Gastrocnemius medialis (tissue), 4 donors: ENCODE measurements at places on chromosomes 16 and 17. TPM values are rescaled to one million over a fixed set of nuclear protein-coding genes. Genes with fewer than 3 reads are reported as not detected.

The CFAP97D1 gene
- total RNA-seq: not detected

The SPNS3 gene
- total RNA-seq: not detected

The MRPL38 gene
- total RNA-seq: 86.7 TPM

The HSD11B2 gene
- not detected for total RNA-seq

- H3K27me3 ChIP-seq: no peaks in the 10 kb centered on the region
- no peak overlapping the region for H3K4me3 ChIP-seq
- H3K27ac ChIP-seq: no peak overlapping the region
- H3K36me3 ChIP-seq: no peaks in the 10 kb centered on the region
Observed at GRCh38 chr16:72829846-72830775, 217.8 kb downstream of the ZFHX3 start.

DNA sequence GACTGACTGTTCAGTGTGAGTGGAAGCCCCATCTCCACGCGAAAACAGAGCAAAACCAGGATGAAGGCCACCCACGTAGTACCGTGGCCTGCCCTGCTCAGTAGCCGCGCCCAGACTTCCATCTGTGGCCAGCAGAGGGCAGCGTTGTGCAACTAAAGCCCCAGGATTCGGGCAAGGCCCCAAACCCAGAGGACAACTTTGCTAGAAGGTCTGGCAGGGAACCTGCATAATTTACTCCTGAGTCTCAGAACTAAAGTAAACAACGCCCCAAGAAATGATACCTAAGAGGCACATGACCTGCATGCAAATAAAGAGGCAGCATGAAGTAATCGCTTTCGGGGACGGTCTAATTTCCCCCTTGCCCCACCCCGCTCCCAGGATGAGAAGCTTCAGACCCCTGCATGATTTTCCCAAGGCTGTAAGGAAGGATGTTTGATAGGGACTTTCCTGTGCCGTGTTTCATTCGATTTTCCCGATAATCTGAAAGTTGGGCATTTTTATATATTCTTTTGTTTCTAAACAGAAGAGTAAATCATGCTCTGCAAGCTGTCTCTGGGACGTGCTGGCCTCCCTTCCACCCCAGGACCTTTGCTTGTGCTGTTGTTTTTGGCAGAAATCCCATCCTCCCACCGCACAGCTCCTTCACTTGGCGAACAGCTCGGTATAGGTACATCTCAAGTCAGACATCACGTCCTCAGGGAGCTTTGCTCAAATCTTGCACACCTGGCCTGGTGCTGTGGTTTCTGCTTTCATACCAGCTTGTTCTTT is 18.6 kb downstream of the HSBP1 start:
- H3K4me1 ChIP-seq: no peaks in the 10 kb centered on the region
- no peaks in the 10 kb centered on the region for H3K27me3 ChIP-seq
- DNase-seq: peak; percentile 86

GRCh38 chr17:35011671-35012216 is 31.4 kb downstream of the LIG3 start:
- no peaks in the 10 kb centered on the region for H3K27me3 ChIP-seq
- peaks cover 39% of the 10 kb centered on the region for H3K36me3 ChIP-seq
- H3K27ac ChIP-seq: peak overlapping the region; percentile 42
- no peak overlapping the region for H3K4me3 ChIP-seq

DNA sequence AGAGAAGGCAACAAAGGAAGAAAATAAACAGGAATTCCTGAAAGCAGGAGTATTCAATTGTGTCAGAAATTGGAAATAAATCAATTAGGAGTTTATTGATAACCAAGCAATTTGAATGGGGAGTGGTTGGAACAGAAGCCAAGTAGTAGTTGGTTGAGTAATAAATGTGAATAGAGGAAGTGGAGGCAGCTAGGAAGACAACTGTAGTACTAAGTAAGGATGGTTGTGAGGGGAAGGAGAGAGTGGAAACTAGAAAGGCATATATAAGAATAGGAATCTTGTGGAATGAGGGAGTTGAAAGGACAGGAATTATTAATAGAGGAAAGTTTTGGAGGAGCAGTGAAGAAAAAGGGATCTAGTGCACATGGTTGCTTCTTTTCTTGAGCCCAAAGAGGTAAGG is 34.4 kb downstream of the NFAT5 start:
- no peak for DNase-seq
- H3K27ac ChIP-seq: no peak overlapping the region
- no peaks in the 10 kb centered on the region for H3K27me3 ChIP-seq
- H3K4me3 ChIP-seq: no peak overlapping the region
- H3K36me3 ChIP-seq: no peaks in the 10 kb centered on the region

- no peak overlapping the region for H3K4me3 ChIP-seq
- no peaks in the 10 kb centered on the region for H3K4me1 ChIP-seq
- no peaks in the 10 kb centered on the region for H3K36me3 ChIP-seq
Observed at GRCh38 chr17:51398687-51399086, 138.3 kb downstream of the UTP18 start.

DNA sequence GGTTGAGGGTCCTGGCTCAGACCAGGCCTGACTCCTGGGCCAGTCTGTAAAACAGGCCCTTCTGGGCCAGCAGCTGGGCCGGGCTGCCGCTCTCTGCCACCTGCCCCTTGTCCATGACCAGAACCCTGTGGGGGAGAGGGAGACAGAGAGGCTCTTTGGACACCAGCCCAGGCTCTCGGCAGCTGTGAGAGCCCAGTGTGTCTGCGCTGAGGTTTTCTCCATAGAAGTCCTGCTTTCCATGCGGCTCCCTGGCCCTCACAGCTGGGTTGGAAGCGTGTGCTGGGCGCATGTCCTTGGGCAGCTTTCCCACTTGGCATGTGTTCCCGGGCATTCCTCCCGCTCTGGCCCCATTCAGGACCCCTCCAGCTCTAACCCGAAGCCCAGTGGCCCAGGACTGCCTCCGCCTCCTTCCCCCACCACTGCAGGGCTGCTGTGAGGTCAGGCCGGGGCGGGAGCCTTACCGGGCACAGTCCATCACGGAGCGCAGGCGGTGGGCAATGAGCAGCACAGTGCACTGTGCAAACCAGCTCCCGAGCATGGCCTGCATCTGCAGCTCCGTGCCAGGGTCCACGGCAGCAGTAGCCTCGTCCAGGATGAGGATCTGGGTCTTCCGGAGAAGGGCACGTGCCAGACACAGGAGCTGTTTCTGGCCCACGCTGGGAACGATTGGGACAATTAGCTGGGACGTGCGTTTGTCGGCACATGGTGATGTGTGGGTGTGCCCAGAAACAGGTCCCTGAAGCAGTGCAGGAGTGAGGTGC is 73.0 kb downstream of the ABCC6 start:
- peak overlapping the region; percentile 62 for H3K27ac ChIP-seq
- H3K27me3 ChIP-seq: no peaks in the 10 kb centered on the region
- no peak overlapping the region for H3K4me3 ChIP-seq
- peaks cover 13% of the 10 kb centered on the region for H3K4me1 ChIP-seq
- no peaks in the 10 kb centered on the region for H3K36me3 ChIP-seq

GRCh38 chr17:57186226-57187019 is 69.9 kb upstream of the MSI2 start:
- no peaks in the 10 kb centered on the region for H3K36me3 ChIP-seq
- no peak for DNase-seq
- no peak overlapping the region for H3K27ac ChIP-seq
- H3K27me3 ChIP-seq: no peaks in the 10 kb centered on the region
- H3K4me3 ChIP-seq: no peak overlapping the region

DNA sequence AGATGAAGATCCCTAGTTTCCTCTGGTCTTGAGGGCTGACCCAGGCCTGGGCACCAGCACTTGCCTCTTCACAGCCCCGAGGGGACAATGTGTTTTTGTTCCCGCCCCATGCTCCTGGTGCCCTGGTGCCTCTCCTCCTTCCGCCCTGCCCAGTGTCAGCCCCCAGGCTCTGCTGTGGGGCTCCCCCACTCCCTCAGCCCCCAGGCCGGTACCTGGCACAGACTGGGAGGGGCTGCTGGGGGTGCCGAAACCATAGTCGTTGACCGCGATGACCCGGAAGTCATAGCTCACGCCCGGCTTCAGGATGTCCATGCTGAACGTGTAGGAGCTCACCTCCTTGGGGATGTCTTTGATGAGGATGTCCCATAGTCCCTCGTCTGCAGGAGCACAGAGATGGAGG is 40.5 kb upstream of the CDC42EP4 start:
- H3K27me3 ChIP-seq: no peaks in the 10 kb centered on the region
- no peak for DNase-seq
- H3K4me1 ChIP-seq: no peaks in the 10 kb centered on the region
- H3K36me3 ChIP-seq: no peaks in the 10 kb centered on the region
- H3K4me3 ChIP-seq: no peak overlapping the region

- no peak for DNase-seq
- peaks cover 85% of the 10 kb centered on the region for H3K4me1 ChIP-seq
Observed at GRCh38 chr16:89363621-89364393, 126.6 kb downstream of the ANKRD11 start.

- no peak overlapping the region for H3K27ac ChIP-seq
- DNase-seq: no peak
- H3K4me1 ChIP-seq: no peaks in the 10 kb centered on the region
- H3K27me3 ChIP-seq: no peaks in the 10 kb centered on the region
- no peaks in the 10 kb centered on the region for H3K36me3 ChIP-seq
Observed at GRCh38 chr16:69523566-69524305, 42.0 kb upstream of the NFAT5 start.

DNA sequence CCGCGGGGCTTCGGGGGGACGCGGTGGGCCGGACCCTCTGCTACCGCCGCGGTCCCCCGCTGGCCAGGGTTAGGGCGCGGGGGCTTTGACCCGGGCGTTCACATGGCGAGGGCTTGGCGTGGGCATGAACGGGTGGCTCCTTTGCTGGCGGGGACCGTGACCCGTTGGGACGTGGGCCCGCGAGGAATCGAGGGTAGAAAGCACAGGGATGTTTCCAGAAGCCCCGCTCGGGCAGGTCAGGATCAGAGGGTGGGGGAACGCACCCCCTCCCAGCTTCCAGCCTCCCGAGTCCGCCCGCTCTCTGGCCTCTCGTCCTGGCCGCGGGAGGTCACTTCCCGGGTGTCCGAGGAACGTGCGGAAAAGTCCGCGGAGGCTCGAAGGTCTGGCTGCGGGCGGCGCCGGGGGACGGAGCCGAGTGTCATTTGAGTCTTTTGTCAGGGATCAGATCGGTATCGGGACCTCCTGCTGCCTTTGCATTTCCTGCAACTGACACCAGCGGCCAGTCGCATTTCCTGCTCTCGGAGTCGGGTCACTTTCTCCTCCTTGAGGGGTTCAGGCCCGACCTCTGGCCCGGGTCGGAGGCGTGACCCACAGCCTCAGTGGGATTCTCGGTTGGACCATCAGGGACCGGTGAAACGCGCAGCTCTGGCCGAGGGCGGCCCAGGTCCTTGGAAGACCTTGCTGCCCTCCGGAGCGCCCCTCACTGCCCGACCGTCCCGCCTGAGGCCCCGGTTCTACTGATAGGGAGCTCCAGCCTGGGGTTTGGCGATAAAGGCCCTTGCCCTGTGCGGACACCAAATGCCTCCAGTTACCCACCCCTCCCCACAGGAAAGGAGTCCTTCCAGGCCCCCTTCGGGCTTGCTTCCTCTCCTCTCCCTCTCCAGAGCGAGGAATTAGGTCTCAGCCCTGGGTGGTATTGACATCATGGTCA is 702 bp upstream of the WNT3 start:
- H3K4me3 ChIP-seq: peak overlapping the region; percentile 65
- DNase-seq: no peak
- no peaks in the 10 kb centered on the region for H3K36me3 ChIP-seq
- peaks cover 18% of the 10 kb centered on the region for H3K4me1 ChIP-seq
- H3K27me3 ChIP-seq: peaks cover 70% of the 10 kb centered on the region

- peaks cover 32% of the 10 kb centered on the region for H3K4me1 ChIP-seq
- DNase-seq: no peak
- no peaks in the 10 kb centered on the region for H3K36me3 ChIP-seq
- no peak overlapping the region for H3K4me3 ChIP-seq
Observed at GRCh38 chr17:77115510-77115909, 25.3 kb upstream of the SEC14L1 start.

DNA sequence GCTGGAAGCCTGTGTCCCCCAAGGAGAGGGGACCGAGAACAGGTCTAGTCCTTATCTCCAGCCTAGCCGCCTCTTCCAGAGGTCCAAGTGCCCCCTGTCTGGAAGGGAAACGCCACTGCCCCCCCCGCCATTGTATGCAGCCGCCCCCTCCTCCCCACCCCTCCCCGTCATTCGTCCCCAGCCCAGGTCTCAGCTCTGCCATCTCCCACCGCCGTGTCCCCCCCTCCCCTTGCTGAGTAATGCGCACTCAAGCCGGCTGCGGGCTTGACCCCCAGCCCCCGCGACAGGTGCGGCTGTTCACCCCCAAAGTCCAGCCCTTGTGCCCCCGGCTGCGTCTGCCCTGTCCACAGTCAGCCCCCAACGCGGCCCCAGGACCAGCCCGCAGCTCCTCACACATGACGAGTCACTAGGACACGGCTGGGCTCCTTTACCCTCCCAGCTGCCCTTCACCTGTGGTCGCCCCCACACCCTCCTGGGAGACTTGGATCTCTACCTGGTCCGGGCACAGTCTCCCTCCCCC is 622 bp downstream of the GPRC5B start:
- peaks cover 46% of the 10 kb centered on the region for H3K4me1 ChIP-seq
- peak overlapping the region; percentile 81 for H3K4me3 ChIP-seq
- no peaks in the 10 kb centered on the region for H3K27me3 ChIP-seq
- peak; percentile 48 for DNase-seq

DNA sequence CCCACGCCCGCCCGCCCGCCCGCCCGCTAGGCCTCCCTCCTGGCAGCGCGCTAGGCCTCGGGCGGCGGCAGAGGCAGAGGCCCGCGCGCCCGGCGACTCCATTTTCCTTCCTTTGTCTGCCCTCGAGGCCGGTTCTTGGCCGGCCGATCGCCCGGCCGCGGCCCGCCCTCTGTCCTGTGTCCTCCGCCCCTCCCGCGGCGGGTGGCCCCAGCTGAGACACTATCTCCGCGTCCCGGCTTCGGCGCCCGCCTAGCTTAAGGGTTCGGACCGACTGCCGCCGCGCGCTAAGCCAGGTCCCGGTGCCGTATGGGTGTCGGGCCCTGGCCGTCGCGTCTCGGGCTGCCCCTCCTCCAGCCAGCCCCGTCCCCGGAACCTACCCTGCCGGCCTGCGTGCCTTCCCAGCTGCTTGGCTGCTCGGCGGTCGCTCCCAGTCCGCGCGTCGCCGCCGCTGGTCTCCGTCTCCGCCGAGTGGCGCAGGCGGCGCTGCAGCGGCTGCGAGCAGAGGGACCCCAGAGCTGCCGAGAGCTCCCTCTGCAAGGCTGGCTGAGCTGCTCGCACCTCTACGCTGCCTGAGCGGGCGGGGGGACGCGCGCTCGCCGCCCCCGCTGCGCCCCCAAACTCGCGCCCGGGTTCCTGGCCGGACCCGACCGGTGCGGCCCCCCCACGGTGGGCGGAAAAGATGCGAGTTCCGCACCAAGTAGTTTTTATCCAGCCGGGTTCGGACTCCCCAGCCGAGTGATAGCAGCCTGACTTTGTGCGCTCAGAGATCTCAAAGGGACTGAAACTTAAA is 787 bp downstream of the CTCF start:
- peak; percentile 14 for DNase-seq
- no peaks in the 10 kb centered on the region for H3K27me3 ChIP-seq
- peak overlapping the region; percentile 86 for H3K4me3 ChIP-seq
- H3K4me1 ChIP-seq: peaks cover 35% of the 10 kb centered on the region
- H3K36me3 ChIP-seq: no peaks in the 10 kb centered on the region
